ENCODE measurements at places on chromosomes 3 and 15.

- no peak for DNase-seq
Observed at GRCh38 chr3:36295296-36295695, 85.0 kb upstream of the STAC start.

GRCh38 chr3:171984883-171985282 is 54.5 kb upstream of the FNDC3B start:
- no peak for DNase-seq

DNA sequence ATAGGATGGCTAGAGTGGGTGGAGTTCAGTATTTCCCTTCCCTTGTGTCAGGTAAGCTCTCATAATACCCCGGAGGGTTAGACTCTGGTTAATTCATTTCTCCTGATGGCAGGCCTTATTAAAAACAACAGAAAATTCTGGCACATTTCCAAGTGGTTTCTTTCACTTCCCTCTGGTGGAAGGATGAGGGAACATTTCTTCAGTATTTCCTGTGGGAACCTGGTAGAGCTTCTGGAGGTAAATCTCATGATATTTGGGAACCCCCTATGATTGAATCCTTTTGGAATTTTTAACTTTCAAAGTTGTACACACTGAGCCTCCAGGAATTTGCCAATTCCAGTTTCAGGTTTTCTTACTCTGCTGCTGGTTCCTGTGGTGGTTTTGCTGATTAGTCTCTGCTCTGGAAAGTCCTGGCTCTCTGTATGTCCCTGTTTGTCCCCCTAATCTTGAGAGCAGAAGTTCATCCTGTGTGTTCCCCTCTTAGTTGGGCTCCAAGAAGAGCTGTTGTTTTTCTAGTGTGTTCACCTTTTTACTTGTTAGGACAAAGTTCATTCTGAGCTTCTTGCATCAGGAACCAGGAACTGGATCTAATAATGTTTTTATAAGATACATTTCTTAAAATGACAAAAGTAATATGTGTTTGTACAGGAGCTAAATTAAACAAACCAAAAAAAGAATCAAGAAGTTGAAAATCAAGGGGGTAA is 12.1 kb downstream of the CHRNA7 start:
- DNase-seq, result peak; percentile 18

DNA sequence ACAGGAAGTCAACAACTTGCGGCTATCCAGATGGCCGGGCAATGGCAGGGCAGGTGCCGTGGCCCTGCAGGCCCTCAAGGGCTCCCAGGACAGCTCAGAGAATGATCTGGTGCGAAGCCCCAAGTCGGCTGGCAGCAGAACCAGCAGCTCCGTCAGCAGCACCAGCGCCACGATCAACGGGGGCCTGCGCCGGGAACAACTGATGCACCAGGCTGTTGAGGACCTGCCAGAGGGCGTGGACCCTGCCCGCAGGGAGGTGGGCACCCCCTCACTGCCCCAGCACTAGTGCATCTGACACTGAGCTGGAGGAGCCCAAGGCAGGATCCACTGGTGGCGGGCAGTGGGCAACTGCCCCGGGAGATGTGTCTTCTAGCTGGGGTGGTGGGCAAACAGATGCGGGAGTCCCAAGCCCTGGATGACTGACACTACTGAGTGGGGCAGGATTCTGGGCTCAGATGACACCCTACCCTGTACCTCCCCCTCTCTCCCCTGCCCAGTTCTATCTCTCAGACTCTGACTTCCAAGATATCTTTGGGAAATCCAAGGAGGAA is 15.9 kb downstream of the VILL start:
- DNase-seq, result no peak

GRCh38 chr3:122576174-122576940 is 1.1 kb upstream of the PARP15 start:
- DNase-seq, result no peak

DNA sequence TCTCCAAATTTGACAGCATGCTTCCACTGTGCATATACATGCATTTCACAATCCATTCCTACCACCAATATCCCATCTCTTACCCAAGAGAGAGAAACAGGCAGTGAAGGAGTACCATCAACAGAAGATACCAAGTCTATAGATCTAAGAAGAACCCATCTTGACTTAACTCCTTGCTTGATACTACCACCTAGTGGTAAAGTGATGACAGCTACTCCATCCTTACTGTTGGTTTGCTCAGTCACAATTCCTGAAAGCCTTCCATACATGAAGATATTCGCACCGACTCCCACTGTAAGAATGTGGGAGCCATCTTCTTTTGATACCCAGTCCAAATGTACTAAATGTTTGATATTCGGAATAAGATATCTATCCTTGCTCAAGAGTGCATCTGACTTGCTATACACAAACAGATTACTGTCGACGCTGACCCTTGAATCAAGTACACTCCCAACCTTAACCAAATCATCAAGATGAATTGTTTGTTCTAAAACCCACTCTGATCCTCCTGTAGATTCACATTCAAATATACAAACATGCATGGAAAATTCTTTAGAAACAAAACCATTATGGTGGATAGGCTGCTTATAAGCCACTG is 123.1 kb downstream of the DMXL2 start:
- DNase-seq, result no peak
